NCI-H1105 treated with DMSO at 0.1 percent for 48 hours (cell line): ENCODE measurements at places on chromosomes 3 and 15.

DNA sequence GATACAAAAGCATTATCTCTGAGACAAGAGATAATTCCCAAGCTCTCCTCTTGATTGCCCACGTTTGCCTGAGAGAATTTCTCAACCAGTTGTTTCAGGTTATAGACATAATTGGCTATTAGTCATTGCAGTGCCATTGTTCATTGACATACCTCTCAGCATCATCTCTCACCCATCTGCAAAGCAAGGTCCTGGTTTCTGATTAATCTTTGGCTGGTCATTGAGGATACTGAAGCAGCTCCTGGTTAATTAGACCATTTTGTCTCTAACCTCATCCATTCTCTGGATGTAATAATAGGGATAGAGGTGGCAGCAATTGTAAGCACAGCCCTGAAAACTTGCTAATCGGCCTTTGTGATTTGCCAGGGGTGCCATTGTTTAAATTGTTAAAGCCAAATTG lies 104.2 kb downstream of the CNTN6 start:
- no peak for DNase-seq

- DNase-seq, result no peak
Measured at GRCh38 chr15:53116169-53116568, 326.0 kb upstream of the ONECUT1 start.

- DNase-seq, result no peak
Measured at GRCh38 chr15:64749999-64750657, 25.3 kb downstream of the RBPMS2 start.

GRCh38 chr3:141307351-141308059 lies 60.8 kb upstream of the ZBTB38 start:
- no peak for DNase-seq

DNA sequence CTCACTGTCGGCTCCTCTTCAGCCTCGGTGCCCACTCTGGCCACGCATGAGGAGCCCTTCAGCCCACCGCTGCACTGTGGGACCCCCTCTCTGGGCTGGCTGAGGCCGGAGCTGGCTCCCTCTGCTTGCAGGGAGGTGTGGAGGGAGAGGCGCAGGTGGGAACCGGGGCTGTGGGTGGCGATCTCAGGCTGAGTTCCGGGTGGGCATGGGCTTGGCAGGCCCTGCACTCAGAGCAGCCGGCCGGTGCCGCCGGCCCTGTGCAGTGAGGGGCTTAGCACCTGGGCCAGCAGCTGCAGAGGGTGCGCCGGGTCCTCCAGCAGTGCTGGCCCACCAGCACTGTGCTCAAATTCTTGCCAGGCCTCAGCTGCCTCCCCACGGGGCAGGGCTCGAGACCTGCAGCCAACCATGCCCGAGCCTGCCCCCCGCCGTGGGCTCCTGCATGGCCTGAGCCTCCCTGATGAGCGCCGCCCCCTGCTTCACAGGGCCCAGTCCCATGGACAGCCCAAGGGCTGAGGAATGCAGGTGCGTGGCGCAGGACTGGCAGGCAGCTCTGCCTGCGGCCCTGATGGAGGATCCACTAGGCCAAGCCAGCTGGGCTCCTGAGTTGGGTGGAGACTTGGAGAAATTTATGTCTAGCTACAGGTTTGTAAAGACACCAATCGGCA lies 899.1 kb downstream of the SI start:
- no peak for DNase-seq

DNA sequence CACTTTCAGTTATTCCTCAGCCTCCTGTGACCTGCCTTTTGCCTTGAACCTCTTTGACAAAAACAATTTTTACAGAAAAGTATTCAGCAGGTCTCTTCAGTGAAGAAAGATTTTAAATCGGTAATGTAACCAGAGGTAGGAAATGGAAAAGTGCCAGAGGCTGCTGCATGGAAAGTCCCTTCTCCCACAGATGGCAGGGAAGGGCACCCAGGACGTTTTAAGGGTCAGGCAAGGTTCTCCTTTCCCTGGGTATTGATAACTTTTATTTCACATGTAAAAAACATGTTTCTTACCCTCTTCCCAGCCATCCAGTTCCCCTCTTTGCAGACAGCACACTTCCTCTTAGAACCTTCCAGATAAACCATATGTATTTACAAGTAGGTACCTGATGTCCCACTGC lies 185.6 kb downstream of the OR4M2 start:
- DNase-seq, result no peak

DNA sequence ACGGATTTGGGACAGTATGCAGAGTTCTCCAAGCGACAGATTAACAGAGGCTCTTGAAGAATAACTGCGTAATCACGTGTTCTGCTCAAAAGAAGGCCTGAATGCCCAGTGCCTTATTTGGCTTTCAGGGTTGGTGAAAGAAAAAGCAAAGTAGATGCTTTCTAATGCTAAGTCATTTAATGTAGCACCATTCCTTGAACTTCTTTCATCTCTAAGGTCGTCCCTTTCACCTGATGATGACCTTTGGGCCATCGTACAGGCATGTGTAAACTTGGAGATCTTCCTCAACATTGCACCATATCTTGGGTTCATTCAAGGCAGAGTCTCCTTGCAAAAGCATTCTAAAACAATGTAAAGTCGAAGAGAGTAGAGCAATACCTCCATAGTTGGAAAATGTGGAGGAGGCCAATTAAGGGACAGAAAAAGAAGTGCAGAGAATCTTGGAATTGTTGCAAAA lies 48.9 kb downstream of the TMEM44 start:
- DNase-seq, result no peak

DNA sequence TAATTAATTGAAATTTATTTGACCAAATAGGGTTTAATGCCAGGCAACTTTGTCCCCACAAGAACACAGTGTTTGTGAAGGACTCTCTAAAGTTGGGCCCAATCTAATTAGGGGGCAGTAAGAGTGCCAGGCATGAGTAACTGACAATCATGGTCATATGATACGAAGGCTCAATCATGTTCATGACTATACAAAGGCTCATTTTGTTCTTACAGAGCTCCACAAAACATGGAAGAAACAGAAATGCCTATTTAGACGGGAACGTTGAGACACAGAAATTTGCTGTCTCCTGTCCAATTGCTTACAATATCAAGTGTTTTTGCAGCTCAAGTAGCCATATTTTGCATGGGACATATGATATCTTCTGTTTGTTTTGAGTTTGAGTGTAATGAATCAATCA lies 391.1 kb downstream of the SI start:
- DNase-seq, result no peak

DNA sequence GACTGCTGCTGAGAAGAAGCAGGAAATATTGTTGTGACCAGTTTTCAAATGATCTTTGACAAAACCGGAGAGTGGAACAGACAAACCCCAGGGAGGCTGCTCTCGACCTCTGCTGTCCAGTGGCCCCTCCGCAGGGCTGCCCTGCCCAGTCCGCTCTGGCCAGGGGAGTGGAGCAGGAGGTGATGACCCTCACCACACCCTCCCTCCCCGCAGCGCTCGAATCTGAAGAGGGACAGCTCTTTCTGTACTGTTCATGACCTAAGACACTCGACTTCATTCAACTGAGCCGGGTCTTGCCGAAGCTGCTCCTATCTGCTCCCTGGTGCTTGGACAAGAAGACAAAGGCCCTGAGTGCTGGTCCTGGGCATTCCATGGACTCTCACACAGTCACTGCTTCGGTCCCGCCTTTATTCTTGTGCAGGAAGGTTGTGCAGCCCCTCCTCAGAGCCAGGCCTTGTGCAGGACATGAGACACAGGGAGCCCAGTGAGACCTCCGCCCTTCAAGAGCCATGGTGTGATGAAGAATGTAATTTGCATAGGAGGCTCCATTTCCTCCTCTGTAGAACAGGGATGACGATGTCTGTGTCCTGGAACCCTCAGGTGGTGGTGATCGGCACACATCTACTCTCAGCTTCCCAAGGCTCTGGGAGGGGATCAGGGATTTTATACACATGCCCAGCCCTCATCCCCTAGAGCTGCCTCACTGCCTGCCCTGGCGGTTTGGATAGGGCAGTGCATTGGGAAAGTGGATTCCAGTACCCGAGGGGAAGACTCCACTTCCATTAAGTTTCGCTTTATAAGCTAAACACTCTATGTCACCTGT lies 97.1 kb upstream of the PRR20G start:
- no peak for DNase-seq
